Articular chondrocyte of knee joint (primary cell): ENCODE measurements at places on chromosomes 11 and 22. TPM values are rescaled to one million over a fixed set of nuclear protein-coding genes. Genes with fewer than 3 reads are reported as not detected.

MMP27 gene
- not detected in 2 replicates for total RNA-seq

LRRC74B gene
- total RNA-seq, result not detected in 2 replicates

CD3G gene
- not detected in 2 replicates for total RNA-seq

CDC45 gene
- 3.4 and 4.8 TPM in 2 replicates for total RNA-seq

RTN4R gene
- 0.22 and 0.26 TPM in 2 replicates for total RNA-seq

C11orf86 gene
- not detected in 2 replicates for total RNA-seq

FAM180B gene
- total RNA-seq, result 0.11 and 0.26 TPM in 2 replicates

MYEOV gene
- 0.39 and 1.1 TPM in 2 replicates for total RNA-seq

POLA2 gene
- 6.0 and 6.8 TPM in 2 replicates for total RNA-seq

KIRREL3 gene
- 0.76 and 1.6 TPM in 2 replicates for total RNA-seq

FCHSD2 gene
- 23.5 and 25.5 TPM in 2 replicates for total RNA-seq

TMPRSS13 gene
- not detected in 2 replicates for total RNA-seq

APBB1 gene
- total RNA-seq, result 32.1 and 37.8 TPM in 2 replicates

POGLUT3 gene
- total RNA-seq, result 79.8 and 90.5 TPM in 2 replicates

APOBEC3H gene
- not detected in 2 replicates for total RNA-seq

FIBIN gene
- total RNA-seq, result 6.0 and 14.3 TPM in 2 replicates

CDCA5 gene
- 5.4 and 7.7 TPM in 2 replicates for total RNA-seq

FAM227A gene
- 3.1 and 3.3 TPM in 2 replicates for total RNA-seq

DENND6B gene
- total RNA-seq, result 3.7 and 4.4 TPM in 2 replicates

CD6 gene
- not detected in 2 replicates for total RNA-seq

POU2AF1 gene
- not detected in 2 replicates for total RNA-seq

GPR137 gene
- total RNA-seq, result 10.6 and 11.1 TPM in 2 replicates

ART1 gene
- not detected in 2 replicates for total RNA-seq

FGF4 gene
- total RNA-seq, result not detected in 2 replicates
